ENCODE measurements at places on chromosomes 1 and 21.
A peak's percentile ranks its signal among the peaks of the same experiment; 100 is the strongest.

DNA sequence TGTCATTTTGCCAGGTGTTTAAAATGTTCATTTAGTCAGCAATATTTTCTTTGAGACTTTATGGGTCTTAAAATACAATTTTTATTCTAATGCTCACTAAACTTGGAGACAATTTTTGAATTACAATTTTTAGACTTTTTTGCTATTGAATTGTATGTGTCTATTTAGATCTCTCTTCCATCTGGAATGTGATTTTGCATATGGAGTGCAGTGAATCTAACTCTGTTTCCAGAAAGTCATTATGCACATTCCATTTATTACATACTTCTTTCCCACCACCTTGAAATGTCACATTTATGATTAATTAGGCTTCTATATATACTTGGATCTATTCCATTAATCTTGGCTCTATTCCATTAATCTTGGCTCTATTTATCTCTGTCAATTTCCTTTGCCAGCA is 5.6 kb upstream of the TSPEAR start:
- DNase-seq, result no peak

DNA sequence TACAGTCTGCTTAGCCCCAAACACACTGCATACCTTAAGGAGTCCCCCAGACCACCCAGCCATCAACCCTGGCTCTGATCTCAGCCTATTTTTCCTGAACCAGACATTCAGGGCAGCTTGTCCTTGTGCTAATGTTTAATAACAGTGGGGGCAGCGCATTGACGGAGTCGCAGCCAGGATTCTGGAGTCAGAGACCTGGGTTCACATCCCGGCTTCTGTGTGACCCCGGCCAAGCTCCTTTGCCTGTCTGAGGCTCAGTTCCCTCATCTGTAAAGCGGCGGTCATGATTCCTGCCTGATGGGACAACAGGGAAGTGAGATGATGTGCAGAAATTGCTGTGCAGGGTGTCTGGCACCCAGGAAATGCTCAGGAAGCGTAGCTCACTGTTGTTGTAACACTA is 63.1 kb downstream of the MATN1 start:
- no peak for DNase-seq

DNA sequence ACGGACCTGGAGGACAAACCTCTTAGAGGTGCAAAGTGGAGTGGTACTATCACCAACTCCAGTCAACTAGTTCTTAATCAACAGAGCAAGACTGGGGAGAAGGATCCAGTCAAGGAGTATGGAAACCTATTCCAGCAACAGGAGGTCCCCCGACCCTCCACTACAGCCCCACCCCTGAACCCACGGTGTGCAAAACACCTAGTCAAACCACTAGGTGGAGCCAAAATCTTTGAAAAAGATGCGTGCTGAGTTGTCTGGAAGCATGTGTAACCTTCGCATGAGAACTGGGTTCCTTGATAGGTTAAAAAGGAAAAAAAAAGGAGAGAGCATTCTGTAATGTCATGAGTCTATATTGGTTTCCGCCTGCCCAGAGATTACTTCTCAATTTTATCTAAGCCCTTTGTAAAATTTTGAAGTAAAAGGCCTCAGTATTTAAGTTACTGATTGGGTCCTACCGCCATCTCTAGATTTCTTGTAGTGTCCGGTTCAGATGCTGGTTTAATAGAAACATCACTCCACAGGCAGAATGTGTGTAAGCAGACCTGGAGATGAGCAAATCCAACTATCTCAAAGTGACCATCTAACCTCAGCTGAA is 81.9 kb upstream of the HAO2 start:
- DNase-seq, result no peak

- DNase-seq, result peak; percentile 32
Observed at GRCh38 chr1:202966006-202966898, 805 bp downstream of the CYB5R1 start.

- DNase-seq, result no peak
Observed at GRCh38 chr1:6188466-6188865, 8.3 kb upstream of the CHD5 start.

- no peak for DNase-seq
Observed at GRCh38 chr21:29943885-29944284, 4.1 kb upstream of the GRIK1 start.

GRCh38 chr1:42037161-42037560 is 116.0 kb upstream of the GUCA2B start:
- DNase-seq, result no peak

DNA sequence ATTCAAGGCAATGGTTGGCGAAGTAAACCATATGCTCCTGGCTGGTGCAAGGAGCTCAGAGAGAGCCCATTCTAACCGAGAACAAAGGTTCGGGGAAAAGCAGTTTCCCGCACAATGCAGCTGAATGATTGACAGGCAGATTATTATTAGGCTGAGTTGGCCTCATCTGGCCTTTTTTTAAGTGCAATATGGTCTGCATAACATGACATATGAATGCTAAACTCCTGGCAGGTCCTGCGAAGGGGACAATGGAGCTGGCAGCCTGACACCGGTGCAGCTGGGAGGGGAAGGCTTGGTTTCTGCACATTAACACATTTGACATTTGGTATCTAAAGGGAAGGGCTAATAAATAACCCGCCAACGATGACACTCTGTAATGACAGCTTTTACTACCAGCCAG is 92.0 kb downstream of the MIS18A start:
- DNase-seq, result no peak

GRCh38 chr1:69499203-69499803 is 68.4 kb upstream of the LRRC7 start:
- no peak for DNase-seq

GRCh38 chr21:31985398-31985797 is 112.6 kb downstream of the HUNK start:
- no peak for DNase-seq

DNA sequence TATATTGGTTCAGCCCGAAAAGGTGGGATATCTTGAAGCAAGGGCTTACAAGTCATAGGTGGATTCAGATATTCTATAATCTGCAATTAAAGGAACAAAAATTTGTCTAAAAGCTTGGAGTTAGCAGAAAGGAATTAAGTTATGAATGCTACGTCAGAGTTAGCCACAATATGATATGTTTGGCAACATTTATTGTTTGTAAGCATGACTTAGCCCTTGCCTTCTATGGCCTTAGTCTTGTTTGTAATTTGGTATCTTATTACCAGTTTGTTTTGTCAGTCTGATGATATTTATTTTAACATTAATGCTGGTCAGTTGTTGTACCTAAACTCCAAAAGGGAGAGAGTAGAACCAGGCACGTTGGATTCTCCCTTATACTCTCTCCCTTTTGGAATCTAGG is 43.1 kb upstream of the SUCO start:
- no peak for DNase-seq

GRCh38 chr1:31299365-31299764 is 2.5 kb downstream of the ZCCHC17 start:
- DNase-seq, result no peak

DNA sequence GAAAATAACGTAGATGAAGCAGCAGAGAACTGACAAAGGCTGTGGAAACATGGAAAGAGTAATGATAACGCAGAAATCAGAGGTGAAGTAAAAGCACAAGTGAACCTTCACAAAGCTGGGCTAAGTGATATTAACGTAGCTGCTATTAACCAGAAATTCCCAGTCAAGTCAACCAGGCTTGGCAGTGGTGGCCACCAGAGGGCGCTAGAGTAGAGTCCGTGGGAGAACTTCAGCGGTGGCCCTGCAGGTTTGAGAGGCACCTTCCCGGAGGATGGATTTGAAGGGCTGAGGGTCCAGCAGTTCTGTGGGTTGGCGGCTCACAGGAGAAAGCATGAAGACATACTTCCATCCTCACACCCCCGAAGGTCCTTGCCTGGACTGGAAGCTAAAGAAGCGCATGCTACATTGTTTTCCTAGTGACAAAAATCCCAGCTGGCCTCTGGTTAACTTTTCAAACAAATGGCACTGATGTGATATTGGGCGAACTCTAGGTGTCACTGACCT is 81.7 kb upstream of the ZNF648 start:
- DNase-seq, result peak; percentile 91

GRCh38 chr1:37434292-37435225 is 39.8 kb upstream of the ZC3H12A start:
- peak; percentile 67 for DNase-seq
